Stimulated activated CD8-positive, alpha-beta memory T cell treated with anti-CD3 and anti-CD28 coated beads, Interleukin-2, amount 100 ng/mL, for 1 hour (primary cell): ENCODE measurements at places on chromosomes 2 and 18.

GRCh38 chr2:63654959-63655358 lies 66.2 kb downstream of the MDH1 start:
- no peak for DNase-seq

- DNase-seq: no peak
These were observed 111.0 kb upstream of the MGAT5 start for GRCh38 chr2:134142903-134143302.

DNA sequence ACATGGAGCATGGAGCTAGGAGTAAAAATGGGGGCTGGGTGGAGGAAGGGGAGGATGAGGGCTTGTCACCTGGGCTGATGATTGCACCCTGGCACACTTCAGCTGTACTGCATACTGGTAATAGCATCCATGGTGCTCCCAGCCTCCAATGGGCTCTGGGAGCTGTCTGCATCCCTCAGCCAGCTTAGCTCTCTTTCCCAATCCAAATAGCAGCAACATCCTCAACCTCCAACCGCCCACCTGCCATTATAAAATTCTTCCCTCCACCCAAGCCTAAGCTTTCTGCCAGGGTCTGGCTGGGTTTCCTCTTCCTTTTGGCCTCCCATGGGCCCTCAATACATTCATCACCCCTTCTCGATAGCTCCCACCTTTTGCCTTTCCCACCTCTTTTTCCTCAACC lies 110.1 kb downstream of the LYPD1 start:
- DNase-seq: no peak

DNA sequence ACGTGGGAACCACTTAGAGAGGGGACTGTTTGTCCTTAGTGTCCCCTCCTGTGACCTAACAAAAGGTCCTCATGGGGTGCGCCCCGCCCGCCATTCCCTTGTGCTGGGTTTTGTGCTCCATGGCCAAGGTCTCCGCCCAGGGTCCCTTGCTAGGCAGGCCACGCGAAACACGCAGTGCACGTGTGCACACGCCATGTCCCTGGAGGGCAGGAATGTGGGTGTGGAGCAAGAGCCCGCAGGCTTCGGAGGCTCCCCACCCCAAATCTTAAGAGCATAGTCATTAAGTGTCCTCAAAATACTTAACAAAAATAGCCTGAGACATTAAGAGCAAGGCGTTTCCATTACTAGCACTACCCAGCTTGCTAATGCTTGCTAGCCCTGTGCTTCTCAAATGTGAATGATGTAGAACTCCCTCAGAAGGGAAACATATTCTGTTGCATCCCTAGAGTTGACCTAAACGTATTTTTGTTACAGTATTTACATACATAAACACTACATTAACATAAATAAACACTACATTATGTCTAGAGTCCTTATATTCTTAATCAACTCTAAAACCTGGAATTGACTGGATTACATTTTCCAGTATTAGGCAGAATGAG lies 117.6 kb upstream of the APCDD1 start:
- no peak for DNase-seq

- no peak for DNase-seq
These were observed 354.6 kb upstream of the SETBP1 start for GRCh38 chr18:44325903-44326635.

- DNase-seq: no peak
These were observed 22.9 kb downstream of the LTBP1 start for GRCh38 chr2:32969444-32970162.

DNA sequence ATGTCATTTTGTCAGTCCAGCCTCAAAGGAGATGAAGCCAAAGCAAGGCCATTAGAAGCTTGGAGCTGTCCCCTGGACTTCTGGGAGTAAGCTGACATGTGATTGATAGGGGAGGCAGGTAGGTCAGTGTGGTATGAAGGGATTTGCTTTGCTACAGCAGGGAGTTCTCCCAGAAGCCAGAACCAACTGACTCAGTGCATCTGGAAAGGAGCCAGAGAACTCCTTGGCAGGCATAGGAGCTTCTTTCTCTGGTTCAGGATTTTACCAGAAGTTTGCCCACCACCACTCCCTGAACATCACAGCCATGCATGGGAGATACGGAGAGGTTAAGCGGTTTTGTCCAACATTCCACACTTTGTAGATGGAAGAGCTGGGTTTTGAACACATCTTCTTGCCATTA lies 24.5 kb upstream of the KCNE4 start:
- DNase-seq: no peak

- no peak for DNase-seq
These were observed 47.9 kb downstream of the E2F6 start for GRCh38 chr2:11417946-11418585.

- no peak for DNase-seq
These were observed 228.3 kb upstream of the EPC2 start for GRCh38 chr2:148416248-148416647.

DNA sequence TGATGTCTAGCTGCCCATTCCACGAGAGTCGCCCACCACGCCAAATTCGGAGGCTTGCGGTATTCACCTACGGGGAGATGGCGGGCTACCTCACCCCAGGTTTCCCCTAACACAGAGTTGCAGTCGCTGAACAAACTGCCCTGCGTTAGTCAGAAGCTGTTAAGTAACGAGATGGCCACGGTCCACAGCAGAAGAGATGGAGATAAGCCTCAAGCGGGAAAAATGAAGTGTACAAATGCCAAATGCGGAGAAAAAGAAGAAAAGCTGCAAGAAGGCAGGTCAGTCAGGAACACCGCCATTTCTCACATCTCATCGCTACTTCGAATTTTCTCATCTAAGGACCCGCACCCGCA lies 425 bp downstream of the ASB3 start:
- peak; percentile 1 for DNase-seq

- DNase-seq: no peak
These were observed 11.4 kb upstream of the TMEM18 start for GRCh38 chr2:688504-689076.

GRCh38 chr18:14928396-14928795 lies 180.4 kb downstream of the ANKRD30B start:
- no peak for DNase-seq

DNA sequence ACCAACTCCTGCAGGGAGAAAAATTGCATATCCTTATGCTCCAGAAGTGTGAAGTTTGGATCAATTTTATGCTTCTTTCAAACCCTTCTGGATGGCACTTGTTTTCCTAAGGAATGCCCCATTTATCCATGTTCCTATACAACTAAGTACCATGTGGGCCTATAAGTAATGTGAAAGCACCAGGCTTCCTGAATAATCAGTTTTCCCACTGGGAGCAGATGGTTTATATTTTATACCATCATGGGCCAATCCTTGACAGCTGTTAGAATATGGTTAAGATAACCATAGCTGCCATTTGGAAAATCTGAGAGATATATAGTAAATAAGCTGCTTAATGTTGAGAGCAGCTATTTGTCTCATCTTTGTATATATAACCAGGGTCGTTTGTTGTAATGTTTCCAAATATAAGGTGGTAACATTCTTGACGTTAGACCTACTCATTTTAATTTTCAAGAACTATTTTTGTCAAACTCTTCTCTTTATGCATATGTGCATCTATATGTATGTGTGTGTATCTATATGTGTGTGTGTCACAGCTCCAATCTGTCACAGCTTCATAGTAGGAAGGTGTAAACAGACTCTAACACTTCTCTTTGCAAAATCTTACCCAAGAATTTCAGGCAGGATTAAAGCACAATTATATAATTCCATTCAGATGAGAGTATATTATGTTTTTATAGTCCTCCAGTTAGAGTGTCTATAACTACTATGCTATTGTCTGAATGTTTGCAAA lies 458.7 kb upstream of the GCFC2 start:
- no peak for DNase-seq

GRCh38 chr2:149677416-149677815 lies 89.8 kb upstream of the MMADHC start:
- no peak for DNase-seq

GRCh38 chr2:110688594-110689091 lies 10.8 kb upstream of the BUB1 start:
- DNase-seq: no peak

GRCh38 chr2:95061601-95062183 lies 36.2 kb downstream of the MAL start:
- no peak for DNase-seq

- no peak for DNase-seq
These were observed 67.9 kb downstream of the HNRNPLL start for GRCh38 chr2:38534746-38535403.

GRCh38 chr2:157339965-157340655 lies 14.5 kb upstream of the ERMN start:
- no peak for DNase-seq

DNA sequence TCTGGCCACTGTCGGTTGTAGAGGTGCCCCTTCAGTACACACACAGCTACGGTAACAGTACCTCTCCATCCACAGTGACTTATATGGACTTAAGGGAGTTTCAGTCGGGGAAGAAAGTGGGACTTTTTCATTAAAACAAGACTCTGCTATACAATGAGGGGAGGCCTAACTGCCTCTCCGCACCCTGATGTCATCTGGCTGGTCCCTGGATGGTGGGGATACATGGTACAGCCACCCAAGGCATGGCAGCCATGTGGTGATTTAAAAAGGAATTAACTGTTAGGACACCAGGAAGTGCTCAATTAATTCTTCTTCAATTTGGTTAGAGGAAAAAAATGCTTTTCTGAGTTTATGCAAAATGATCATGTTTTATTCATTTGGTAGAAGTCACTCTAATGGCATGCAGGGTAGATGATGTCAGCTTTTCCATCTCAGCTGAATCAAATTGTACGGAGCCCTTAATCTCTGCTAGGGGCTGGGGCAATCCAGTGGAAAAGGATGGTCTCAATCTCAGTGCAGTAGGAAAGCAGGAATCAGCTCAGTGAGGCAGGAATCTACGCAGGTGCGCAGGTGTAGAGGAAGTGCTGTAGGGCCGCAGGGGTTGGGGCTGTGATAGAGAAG lies 243.9 kb downstream of the PRKCE start:
- DNase-seq: no peak

- no peak for DNase-seq
These were observed 68.6 kb downstream of the ZBTB7C start for GRCh38 chr18:48340560-48340959.

- no peak for DNase-seq
These were observed 16.5 kb upstream of the PRLH start for GRCh38 chr2:237549643-237550415.

DNA sequence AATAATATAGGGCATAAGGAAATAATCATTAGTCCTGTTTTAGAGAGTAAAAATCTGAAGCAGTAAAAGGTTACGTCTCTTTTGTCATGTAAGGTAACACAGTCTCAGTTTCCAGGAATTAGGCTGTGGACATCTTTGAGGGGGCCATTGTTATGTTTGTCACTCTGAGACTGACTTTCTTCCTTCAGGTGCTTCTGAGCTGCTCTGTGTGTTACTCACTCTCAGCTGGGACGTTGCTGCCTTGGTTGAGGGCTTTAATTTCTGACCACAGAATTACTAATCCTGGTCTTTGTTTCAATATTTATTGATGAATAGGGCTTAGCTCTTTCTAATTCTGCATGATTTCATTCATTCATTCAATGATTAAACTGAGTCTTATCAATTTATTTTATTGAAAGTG lies 55.9 kb upstream of the SLC38A11 start:
- no peak for DNase-seq

- no peak for DNase-seq
These were observed 11.3 kb downstream of the GFPT1 start for GRCh38 chr2:69375494-69376353.

- no peak for DNase-seq
These were observed 19.2 kb upstream of the NCKAP1 start for GRCh38 chr2:183057333-183057985.

DNA sequence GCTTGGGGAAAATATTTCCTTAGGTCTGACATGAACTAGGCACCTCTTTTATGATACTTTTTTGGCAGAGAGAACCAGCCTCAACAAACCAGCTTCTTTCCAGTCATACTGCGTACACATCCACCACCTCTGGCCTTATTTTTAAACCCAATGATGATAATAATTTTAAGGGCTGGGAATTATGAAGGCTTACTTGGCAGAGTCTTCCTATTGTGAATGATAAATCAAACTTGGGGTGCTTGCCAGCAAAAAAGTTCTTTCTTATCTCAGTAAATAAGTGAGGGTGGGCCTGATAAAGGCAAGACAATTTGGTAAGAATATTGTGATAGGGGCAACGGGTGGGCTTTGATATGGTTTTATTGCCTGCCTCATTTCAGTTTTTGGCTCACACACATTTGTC lies 1230.2 kb upstream of the ZEB2 start:
- no peak for DNase-seq

DNA sequence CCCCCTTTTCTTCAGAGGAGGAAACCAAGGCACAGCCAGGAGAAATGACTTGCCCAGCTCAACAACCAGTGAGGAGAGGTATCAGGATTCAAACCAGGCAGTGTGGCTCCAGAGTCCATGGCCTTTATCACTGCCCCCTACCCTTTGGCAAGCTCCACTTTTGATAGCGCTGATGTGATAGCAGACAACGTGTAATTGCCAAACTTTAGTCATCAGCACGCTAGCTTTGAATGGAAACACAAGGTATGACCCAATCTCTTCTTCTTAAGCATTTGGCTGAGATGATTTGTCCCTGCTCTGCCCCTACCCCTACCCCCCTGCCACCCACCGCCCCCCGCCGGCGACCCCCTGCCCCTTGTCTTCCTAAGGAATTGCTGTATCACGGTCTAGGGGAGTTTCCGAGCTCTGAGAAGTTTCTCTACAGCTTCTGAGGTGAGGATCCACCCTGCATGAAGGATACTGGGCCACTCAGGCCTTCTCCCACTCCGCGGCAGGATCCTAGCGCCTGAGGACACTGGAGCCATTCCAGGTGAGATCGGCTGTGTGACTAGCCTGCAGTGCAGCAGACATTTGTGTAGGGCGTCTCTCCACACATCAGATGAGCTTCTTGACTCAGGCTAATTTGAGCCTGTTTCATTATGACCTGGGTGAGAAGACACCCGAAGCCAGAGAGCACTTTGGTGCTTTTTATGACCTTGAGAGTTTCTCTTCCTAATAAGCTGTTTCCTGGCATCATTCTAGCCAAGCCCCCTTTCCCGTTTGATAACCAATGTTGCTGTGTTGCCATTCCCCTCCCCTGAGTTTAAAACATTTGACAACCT lies 75.1 kb upstream of the MAP4K4 start:
- no peak for DNase-seq

DNA sequence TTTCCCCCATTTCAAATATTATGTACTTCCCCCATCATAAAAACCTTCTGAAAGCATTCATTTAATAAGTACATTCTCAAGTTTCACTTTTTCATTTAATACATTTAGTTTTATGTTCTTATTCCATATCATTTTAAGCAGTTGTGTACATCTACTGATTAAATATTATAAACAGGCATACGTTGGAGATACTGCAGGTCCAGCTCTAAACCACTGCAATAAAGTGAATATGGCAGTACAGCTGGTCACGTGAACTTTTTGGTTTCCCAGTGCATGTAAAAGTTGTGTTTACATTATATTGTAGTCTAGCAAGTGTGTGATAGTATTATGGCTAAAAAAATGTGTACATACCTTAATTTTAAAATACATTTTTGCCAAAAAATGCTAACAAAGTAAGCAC lies 48.7 kb downstream of the TET3 start:
- DNase-seq: no peak

DNA sequence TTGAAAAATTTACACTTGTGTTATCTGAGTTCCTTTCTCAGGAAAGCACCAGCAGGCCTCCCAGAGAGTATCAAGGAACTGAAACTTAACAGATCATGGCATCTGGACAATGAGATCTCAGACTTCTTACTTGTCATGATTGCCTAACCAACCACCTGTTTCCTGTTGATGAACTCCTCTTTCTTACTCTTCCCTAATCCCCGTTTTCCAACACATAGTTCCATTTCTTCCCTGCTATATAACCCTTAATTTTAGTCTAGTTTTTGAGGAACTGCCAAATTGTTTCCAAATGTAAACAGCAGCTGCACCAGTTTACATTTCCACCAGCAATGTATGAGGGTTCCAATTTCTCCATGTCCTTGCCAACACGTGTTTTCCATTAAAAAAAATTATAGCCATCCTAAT lies 6.1 kb upstream of the FAM171B start:
- no peak for DNase-seq
